Cardiac muscle cell (in vitro differentiated cells and primary cell): ENCODE measurements at places on chromosomes 6 and 20. TPM values are rescaled to one million over a fixed set of nuclear protein-coding genes. Genes with fewer than 3 reads are reported as not detected.

DNA sequence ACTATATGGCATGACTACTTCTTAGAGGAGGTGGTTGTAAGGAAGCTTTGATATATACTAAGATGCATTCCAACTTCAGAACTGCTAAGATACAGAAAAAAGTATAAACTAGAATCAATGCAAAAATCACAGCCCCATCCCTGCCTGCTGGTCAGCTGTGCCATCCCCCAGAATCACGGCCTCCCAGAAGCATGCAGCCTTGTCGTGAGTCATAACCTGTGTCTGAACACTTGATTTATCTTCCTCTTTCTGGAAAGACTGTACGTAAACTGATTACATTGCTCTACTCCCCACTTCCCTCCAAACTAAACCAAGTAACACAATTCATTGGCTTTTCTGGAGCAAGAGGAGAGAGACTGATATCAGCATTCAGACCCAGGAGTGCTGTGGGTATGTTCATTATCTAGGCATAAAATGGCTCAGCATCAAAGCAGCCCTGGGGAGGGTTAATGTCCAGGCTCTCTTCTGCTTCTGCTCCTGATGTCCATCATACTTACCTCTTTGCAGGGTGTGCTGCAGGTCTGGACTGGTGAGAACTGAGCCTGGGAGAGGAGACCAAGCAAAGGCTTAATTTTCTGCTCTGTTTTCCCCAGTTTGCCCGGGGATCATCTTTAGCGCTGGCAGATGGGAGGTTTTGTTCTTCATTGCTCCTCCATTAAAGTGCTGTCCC lies 18.4 kb downstream of the SCP2D1 start:
- no peaks in the 10 kb centered on the region for H3K4me1 ChIP-seq
- no peaks in the 10 kb centered on the region for H3K27me3 ChIP-seq
- no peaks in the 10 kb centered on the region for H3K36me3 ChIP-seq
- DNase-seq: no peak
- no peak overlapping the region for H3K27ac ChIP-seq
- no peak overlapping the region for H3K4me3 ChIP-seq

- no peak overlapping the region for H3K4me3 ChIP-seq
- no peaks in the 10 kb centered on the region for H3K27me3 ChIP-seq
- H3K36me3 ChIP-seq: peaks cover 25% of the 10 kb centered on the region
- H3K27ac ChIP-seq: peak overlapping the region; percentile 89
Observed at GRCh38 chr20:10654630-10655029, 19.2 kb downstream of the JAG1 start.

DNA sequence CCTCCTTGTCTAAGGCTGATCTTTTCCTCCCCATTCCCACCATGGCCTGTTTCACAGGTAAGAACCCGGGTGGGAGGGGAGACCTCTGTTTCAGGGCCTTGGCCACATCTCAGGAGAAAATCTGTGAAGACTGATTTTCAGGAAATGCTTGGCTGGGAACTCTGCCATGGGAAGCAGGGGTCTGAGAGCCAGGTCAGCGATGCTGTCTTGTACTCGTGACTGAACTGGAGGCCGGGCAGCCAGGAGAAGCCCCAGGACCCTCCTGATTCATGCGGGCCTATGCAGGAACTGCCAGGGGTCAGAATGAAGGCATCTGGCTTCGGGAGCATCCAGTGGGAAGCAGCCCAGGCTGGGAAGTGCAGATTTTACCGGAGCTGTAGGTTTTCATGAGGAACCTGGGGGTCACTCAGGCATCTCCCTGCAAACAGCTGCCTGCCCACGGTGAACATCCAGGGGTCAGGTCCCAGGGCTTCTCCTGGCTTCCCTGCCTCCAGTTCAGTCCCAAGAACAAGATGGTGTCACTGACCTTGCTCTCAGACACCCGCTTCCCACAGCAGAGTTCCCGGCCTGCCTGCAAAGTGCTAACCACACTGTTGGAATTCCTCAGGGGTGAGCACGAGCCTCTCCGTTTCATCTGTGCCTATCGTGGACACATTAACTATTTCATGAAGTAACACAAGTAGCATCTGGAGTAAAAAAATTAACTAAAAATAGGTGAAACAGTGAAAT lies 90.2 kb upstream of the SULF2 start:
- DNase-seq: no peak
- no peak overlapping the region for H3K27ac ChIP-seq
- no peaks in the 10 kb centered on the region for H3K36me3 ChIP-seq
- H3K27me3 ChIP-seq: no peaks in the 10 kb centered on the region
- no peak overlapping the region for H3K4me3 ChIP-seq
- H3K4me1 ChIP-seq: no peaks in the 10 kb centered on the region

DNA sequence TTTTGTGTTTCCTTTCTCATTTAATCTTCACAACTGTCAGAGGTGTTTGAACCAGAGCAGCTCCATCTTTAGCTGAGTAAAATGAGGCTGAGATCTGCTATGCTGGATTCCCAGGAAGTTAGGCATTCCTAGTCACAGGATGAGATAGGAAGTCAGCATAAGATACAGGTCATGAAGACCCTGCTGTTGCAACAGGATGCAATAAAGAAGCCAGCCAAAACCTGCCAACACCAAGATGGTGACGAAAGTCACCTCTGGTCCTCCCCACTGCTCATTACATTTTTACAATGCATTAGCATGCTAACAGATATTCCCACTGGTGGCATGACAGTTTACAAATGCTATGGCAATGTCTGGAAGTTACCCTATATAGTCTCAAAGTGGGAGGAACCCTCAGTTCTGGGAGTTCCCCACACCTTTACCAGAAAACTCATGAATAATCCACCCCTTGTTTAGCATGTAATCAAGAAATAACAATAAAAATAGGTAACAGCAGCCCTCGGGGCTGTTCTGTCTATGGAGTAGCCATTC lies 262.2 kb upstream of the FERMT1 start:
- no peak overlapping the region for H3K4me3 ChIP-seq
- no peaks in the 10 kb centered on the region for H3K27me3 ChIP-seq
- H3K4me1 ChIP-seq: peaks cover 20% of the 10 kb centered on the region
- H3K27ac ChIP-seq: no peak overlapping the region
- H3K36me3 ChIP-seq: no peaks in the 10 kb centered on the region
- no peak for DNase-seq

DNA sequence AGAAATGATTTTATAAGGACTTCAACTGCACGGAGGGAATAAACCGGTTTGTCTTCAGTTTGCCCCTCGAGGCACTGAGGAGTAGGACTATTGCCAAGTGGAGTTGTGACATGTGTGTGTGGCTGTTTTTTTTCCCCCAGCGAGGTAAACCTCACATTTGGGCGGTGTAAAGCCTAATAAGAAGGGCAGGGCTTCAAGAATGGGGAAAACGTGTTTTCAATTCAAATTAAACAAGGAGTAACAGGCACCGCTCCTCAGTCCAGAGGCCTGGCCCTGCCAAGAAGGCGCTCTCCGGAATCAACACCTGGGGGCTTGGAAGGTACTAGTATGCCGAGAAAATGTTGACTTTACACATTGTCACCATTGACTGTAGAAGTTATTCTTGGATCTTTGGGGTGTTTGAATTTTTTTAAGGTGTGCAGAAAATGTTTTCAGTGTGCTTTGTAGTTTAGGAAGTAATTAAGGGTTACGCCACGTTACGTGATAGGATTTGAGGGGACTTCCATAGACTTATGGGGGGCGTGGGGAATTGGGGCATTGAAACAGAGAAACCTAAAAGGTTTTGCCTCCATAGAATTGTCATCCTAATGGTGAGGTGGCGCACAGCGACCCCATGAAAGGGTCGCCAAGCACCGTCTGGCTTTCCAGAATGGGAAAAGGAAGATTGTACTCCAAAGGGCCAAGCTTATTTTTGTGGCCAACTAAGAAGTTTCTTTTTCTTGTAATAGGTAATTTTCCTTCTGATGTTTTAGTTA lies 791 bp downstream of the ADGRG6 start:
- H3K36me3 ChIP-seq: no peaks in the 10 kb centered on the region
- no peak overlapping the region for H3K27ac ChIP-seq
- DNase-seq: no peak
- peaks cover 23% of the 10 kb centered on the region for H3K27me3 ChIP-seq
- H3K4me3 ChIP-seq: peak overlapping the region; percentile 1
- H3K4me1 ChIP-seq: peaks cover 5% of the 10 kb centered on the region

DNA sequence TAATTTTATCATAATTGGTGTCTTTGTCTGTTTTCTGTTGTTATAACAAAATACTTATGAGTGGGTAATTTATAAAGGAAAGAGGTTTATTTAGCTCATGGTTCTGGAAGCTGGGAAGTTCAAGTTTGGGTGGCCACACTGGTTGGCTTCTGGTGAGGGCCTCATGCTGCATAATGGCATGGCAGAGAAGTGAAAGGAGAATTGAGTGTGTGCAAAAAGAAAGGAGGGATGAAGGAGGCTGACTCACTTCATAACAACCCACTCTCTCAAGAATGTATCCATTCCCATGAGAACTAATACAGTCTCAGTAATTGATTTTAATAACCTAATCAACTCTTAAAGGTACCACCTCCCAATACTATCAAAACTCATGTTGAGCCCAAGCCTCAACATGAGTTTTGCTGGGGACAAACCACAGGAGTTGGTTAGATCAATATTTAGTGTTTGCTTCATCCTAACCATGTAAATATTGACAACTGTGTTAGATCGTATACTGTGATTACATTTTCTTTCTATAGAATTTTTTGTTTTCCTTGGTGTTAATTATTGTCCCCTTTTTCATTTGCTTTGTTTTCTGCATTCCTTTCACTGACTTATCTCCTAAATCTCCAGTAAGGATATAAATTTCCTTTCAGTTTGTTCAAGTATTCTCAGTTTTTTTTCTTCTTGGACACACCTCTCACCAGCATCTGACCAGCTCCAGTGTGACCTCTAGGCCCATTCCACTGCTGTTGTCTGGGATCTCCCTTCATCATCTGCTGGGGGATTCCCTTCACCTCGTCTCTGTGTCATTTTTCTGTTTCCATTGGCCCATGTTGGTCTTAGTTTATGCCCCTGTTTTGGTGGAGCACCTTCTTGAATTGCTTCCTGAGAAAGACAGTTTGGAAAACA lies 54.8 kb upstream of the SCGN start:
- no peaks in the 10 kb centered on the region for H3K27me3 ChIP-seq
- DNase-seq: no peak
- no peaks in the 10 kb centered on the region for H3K4me1 ChIP-seq
- H3K27ac ChIP-seq: no peak overlapping the region

- H3K4me1 ChIP-seq: no peaks in the 10 kb centered on the region
- no peak overlapping the region for H3K27ac ChIP-seq
- DNase-seq: no peak
- H3K36me3 ChIP-seq: no peaks in the 10 kb centered on the region
Observed at GRCh38 chr6:168439794-168440450, 1.1 kb upstream of the SMOC2 start.

GRCh38 chr6:77430504-77430903 lies 32.8 kb downstream of the HTR1B start:
- H3K4me3 ChIP-seq: no peak overlapping the region
- DNase-seq: no peak
- H3K27ac ChIP-seq: no peak overlapping the region
- H3K4me1 ChIP-seq: no peaks in the 10 kb centered on the region

- H3K4me1 ChIP-seq: peaks cover 8% of the 10 kb centered on the region
- no peaks in the 10 kb centered on the region for H3K27me3 ChIP-seq
- DNase-seq: no peak
- H3K4me3 ChIP-seq: no peak overlapping the region
Observed at GRCh38 chr6:125304970-125305660, 3.3 kb upstream of the HDDC2 start.

DNA sequence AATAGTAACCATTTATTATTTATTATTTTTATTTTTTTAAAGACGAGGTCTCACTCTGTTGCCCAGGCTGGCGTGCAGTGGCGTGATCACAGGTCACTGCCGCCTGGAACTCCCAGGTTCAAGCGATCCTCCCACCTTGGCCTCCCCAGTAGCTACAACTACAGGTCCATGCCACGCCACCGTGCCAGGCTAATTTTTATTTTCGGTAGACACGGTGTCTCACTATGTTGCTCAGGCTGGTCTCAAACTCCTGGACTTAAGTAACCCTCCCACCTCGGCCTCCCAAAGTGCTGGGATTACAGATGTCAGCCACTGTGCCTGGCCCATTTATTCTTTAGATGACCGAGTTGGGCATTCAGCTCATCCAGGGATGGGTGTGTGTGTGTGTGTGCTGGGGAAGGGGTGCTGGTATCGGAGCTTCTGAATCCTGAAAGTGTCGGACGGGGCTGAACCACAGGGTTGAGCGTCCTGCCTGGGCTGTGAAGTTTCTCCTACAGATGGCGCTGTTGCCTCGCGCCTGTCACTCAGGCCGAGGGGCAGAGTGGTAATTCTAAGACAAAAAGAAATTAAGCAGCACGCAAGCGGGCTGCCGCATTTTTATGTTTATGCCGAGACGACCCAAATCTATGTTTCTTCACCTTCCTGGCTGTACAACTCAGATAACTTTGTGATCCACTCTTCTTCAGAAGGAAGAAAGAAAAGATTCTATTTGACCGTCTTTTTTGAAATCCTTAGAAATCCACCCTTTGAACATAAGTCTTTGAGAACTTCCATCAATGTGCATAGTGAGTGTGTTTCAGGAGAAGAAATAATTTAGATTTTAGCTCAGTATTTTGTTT lies 252.8 kb downstream of the CDH26 start:
- no peaks in the 10 kb centered on the region for H3K4me1 ChIP-seq
- DNase-seq: peak; percentile 52
- no peak overlapping the region for H3K4me3 ChIP-seq
- no peaks in the 10 kb centered on the region for H3K27me3 ChIP-seq

- peaks cover 6% of the 10 kb centered on the region for H3K4me1 ChIP-seq
- DNase-seq: peak; percentile 56
- peaks cover 24% of the 10 kb centered on the region for H3K36me3 ChIP-seq
- no peaks in the 10 kb centered on the region for H3K27me3 ChIP-seq
- H3K27ac ChIP-seq: peak overlapping the region; percentile 95
- H3K4me3 ChIP-seq: peak overlapping the region; percentile 72
Observed at GRCh38 chr20:2469991-2470422, 582 bp downstream of the SNRPB start.

Gene MUC21
- not detected in 2 replicates for polyA plus RNA-seq

Gene MACROD2
- polyA plus RNA-seq: 9.3 and 16.2 TPM in 2 replicates

Gene GJA1
- polyA plus RNA-seq: 2.6 and 3.3 TPM in 2 replicates

Gene SLC22A2
- polyA plus RNA-seq: not detected in 2 replicates

Gene BCAS1
- 0.27 TPM in 1 of 2 replicates, not detected in the other for polyA plus RNA-seq
